ENCODE measurements at places on chromosomes 7 and 10. TPM values are rescaled to one million over a fixed set of nuclear protein-coding genes. Genes with fewer than 3 reads are reported as not detected.

ZNF736 gene
- total RNA-seq, result 81.1 TPM

KLF6 gene
- total RNA-seq, result 73.6 TPM

EN2 gene
- total RNA-seq, result not detected

CUZD1 gene
- 2.8 TPM for total RNA-seq

RAPGEF5 gene
- total RNA-seq, result 77.0 TPM

LEP gene
- not detected for total RNA-seq

FOXP2 gene
- 36.0 TPM for total RNA-seq

SPDYE2B gene
- not detected for total RNA-seq

POU6F2 gene
- total RNA-seq, result 7.5 TPM

RNF148 gene
- total RNA-seq, result 1.3 TPM

ARHGEF5 gene
- 1.3 TPM for total RNA-seq

GALNT17 gene
- total RNA-seq, result 17.2 TPM

OR2A5 gene
- not detected for total RNA-seq

TMEM168 gene
- total RNA-seq, result 35.7 TPM

SORBS1 gene
- 303 TPM for total RNA-seq

ATOH7 gene
- total RNA-seq, result 0.94 TPM

CNNM2 gene
- total RNA-seq, result 17.2 TPM

PILRA gene
- 3.8 TPM for total RNA-seq

WDFY4 gene
- 0.94 TPM for total RNA-seq

CNTNAP2 gene
- total RNA-seq, result 73.9 TPM

RELN gene
- 67.9 TPM for total RNA-seq

CHN2 gene
- total RNA-seq, result 126 TPM

ENKUR gene
- 4.4 TPM for total RNA-seq

GCK gene
- 5.3 TPM for total RNA-seq

ERV3-1 gene
- total RNA-seq, result 82.9 TPM

RAB11FIP2 gene
- total RNA-seq, result 67.3 TPM

SH2D4B gene
- 1.6 TPM for total RNA-seq

PSPH gene
- 16.0 TPM for total RNA-seq

AZGP1 gene
- total RNA-seq, result not detected

GNAT3 gene
- total RNA-seq, result not detected

ANKRD30A gene
- not detected for total RNA-seq

ACSM6 gene
- total RNA-seq, result not detected

KAZALD1 gene
- 0.94 TPM for total RNA-seq

SPDYE5 gene
- total RNA-seq, result not detected

ZDHHC4 gene
- total RNA-seq, result 49.8 TPM

TMEM60 gene
- total RNA-seq, result 7.8 TPM

GLI3 gene
- total RNA-seq, result 16.3 TPM
